ENCODE measurements at places on chromosomes 11 and 22.

GRCh38 chr11:36374726-36375125, 78.6 kb downstream of the PRR5L start:
- no peak for DNase-seq

DNA sequence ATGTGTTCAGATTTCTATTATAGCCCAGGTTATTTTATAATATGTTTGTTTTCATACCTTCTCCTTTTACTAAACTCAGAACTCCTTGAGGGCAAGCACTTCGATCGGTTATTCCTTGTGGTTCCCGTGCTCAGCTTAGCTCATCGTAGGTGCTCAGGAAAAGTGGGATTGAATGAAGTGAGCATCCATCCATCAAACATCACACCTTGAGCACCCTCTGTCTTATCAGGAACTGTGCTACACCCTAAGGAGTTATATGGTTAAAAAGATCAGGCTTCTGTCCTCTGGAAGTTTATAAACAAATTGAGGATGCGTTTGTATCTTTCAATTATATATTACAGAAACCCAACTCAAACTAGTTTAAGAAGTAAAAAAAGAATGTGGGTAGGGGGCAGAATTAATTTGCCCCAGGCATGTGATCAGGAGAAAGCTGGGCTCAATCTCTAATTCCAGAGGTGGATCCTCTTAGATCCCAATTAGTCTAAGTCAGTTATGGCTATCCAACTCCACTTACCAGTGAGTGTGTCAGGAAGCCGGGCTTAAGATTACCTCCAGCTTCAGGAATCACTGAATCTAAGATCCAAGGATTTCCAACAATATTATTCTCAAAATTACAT, 59.9 kb upstream of the RRAS2 start:
- no peak for DNase-seq

- DNase-seq: no peak
Measured at GRCh38 chr22:49755631-49756001, 72.1 kb downstream of the BRD1 start.

DNA sequence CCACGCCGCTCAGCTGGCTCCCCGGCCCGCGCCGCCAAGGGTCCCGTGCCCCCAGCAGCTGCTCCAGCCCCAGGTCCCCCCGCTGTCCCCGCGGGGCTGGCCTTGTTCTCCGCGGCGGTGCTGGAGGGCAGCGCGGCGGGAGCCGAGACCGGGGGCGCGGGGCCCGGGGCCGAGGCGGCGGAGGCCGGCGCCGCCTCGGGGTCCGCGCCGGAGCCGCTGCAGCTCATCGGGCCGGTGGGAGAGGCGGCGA, 128 bp downstream of the TAF10 start:
- no peak for DNase-seq

GRCh38 chr11:111918390-111919256, at the start of gene C11orf52:
TSS of gene C11orf52 (plus strand) at chr11:111918913. CDS start at chr11:111918973, 60 bp downstream.
- DNase-seq: no peak

All from HL-60 (cell line).